SK-MEL-5 (cell line): ENCODE measurements at places on chromosomes 5 and 9. TPM values are rescaled to one million over a fixed set of nuclear protein-coding genes. Genes with fewer than 3 reads are reported as not detected.

DNA sequence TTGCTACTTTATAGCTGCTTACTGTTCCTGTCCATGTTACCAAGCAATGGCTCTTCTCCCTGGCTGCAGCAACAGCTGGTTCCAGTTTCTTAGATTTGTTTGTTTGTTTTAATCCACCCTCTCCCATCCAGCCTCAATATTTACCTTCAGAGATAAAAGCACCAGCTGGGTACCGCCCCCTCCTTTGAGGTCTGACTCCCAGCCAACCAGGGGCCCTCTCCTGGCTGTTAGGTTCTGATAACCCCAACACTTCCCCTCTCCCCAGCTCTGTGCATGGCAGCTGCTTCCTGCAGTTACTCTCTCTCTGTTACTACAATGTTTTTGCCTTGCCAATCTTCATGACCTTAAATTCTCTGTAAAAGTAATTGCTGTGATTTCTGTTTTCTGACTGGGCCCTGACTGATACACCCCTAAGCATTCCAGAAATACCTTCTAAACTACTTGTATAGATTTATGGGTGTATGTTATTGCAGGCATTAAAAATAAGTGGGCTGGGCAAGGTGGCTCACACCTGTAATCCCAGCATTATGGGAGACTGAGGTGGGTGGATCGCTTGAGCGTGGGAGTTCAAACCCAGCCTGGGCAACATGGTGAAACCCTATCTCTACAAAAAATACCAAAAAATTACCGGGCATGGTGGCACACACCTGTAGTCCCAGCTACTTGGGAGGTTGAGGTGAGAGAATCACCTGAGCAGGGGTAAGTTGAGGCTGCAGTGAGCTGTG is 2.6 kb upstream of the GCNT1 start:
- no peak for DNase-seq

DNA sequence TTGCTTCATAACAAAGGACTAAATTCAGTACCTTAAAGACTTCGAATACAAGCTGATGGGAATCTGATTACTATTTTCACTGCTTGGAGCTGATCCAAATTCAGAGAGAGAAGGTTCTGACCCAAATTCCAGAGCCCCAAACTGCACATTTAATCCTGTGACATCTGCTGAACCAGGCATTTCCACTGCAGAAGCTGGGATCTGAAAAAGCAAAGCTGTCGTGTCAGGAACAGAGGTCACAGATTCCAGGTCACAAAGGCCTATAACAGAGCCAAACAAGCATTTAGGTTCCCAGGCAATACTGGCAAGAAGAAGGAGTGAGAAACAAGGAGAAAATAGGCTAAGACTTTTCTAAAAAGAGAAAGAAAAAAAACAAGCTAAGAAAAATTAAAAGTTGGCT is 105.3 kb downstream of the UBAP2 start:
- DNase-seq: no peak

HRCT1 gene
- total RNA-seq: not detected in 2 replicates

APC gene
- 55.6 and 63.2 TPM in 2 replicates for total RNA-seq

DNA sequence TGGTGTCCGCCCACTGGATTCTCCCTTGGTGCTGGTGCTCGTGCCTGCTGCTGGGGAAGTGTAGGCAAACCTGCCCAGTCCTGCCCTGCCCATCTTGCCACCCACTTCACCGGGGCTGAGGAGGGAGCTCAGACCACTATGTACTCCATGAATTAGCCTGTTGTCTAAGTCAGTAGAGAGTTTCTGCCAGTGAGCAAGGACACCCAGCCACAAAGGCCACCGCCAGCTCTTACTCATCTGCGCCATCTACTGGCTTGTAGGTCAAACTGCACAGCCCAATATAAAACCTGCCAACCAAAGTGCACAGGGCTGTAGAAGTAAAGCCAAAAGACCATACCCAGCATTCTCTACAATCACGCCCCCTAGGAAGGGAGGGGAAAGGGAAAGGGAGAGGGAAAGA is 102.3 kb downstream of the GLIS3 start:
- peak; percentile 54 for DNase-seq

ANKRD55 gene
- total RNA-seq: 0.08 TPM in 1 of 2 replicates, not detected in the other

IFNA13 gene
- not detected in 2 replicates for total RNA-seq

GRCh38 chr9:12922224-12922866 is 147.5 kb downstream of the LURAP1L start:
- peak; percentile 27 for DNase-seq
